ENCODE measurements at places on chromosomes 1 and 21.

- DNase-seq, result no peak
Measured at GRCh38 chr21:32167513-32167912, 111.3 kb downstream of the MIS18A start.

DNA sequence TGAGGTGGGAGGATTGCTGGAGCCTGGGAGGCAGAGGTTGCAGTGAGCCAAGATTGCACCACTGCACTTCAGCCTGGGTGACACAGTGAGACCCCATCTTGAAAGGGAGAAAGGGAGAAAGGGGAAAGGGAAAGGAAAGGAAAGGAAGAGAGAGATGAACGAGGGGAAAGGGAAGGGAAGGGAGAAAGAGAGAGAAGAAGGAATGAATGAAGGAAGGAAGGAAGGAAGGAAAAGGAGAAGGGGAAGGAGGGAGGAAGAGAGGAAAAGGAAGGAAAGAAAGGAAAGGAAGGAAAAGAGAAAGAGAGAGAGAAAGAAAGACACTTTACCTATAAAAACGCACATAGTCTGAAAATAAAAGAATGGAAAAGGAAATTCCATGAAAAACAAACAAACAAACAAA, 18.0 kb downstream of the ZNF695 start:
- DNase-seq, result no peak

GRCh38 chr1:29504196-29504595, 267.9 kb downstream of the PTPRU start:
- no peak for DNase-seq

GRCh38 chr1:40773748-40774265, 9.8 kb upstream of the KCNQ4 start:
- no peak for DNase-seq

DNA sequence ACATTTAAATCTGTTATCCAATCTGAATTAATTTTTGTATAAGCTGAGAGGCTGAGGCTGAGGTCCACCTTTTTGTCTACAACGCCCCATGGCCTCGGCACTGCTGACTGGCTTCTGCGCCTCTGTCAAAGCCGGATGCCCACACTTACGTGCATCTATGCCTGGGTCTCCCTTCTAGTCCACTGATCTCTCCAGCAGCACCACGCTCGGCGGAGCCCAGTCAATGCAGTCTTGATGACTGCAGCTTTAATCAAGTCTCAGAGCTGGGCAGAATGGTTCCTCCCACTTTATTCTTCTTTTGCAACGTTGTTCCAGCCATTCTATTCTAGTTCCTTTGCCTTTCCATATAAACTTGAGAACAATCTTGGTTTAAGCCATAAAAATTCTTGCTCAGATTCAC, 9.4 kb downstream of the PRDM15 start:
- DNase-seq, result no peak

GRCh38 chr1:153356392-153357075, 1.1 kb upstream of the S100A9 start:
- DNase-seq, result no peak

DNA sequence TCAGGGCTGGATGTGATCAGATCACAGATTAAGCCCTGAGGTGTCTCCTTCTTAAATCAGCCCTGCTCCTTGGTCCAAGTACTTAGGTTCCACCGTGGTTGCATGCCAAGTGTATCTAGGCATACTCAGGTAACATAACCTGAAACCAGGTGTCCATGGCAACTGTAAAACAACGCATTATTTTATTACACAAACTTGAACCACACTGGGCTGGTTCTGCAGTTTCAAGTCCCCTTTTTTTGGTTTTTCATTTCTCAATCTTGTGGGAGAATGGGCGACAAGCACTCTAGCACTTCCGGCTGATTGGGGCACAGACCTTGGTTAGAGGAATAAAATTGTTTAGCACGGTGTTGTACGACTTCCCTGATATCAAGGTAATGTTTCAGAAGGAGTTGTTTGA, 65.2 kb downstream of the GBP6 start:
- DNase-seq, result no peak

DNA sequence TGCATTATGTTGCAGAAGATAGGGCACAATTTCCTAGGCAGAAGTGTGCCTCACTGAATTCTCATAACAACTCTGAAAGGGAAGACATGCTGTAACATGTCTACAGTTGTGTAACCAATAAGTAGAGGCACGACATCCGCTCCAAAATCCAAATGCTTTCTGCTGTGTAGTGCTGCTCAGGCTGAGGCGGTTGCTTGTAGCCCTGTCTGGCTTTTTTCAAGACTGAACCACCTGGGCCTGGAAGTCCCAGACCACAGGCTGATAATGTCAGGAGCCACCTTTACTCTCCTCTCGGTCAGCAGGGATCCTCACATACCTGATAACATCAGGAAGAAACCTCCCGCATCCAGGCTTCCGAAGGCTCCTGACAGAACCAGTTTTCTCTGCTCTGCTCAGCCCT, 10.9 kb downstream of the AKNAD1 start:
- no peak for DNase-seq

DNA sequence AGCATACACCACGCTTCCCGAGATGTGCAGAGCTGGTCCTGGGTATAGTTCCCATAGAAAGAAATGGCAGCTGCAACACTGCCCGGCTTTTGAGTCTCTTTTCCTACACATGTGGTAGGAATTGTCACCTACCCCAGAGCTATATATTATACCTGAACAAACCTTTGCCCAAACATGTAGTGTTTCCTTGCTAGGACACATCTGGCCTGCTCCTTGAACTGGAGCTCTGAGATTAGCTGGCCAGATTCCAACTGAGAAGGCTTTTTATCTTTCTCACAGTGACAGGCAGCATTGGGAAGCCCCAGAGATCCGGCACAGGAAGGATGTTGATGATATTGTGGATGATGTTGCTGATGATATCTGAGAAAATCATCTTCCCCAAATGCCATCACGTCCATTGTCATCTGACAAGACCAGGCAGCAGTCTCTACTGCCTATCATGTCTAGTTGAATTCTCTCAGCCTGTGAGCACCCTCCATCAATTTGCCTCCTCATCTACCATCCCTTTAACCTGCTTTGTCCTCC, 115.0 kb upstream of the SMYD2 start:
- DNase-seq, result no peak

DNA sequence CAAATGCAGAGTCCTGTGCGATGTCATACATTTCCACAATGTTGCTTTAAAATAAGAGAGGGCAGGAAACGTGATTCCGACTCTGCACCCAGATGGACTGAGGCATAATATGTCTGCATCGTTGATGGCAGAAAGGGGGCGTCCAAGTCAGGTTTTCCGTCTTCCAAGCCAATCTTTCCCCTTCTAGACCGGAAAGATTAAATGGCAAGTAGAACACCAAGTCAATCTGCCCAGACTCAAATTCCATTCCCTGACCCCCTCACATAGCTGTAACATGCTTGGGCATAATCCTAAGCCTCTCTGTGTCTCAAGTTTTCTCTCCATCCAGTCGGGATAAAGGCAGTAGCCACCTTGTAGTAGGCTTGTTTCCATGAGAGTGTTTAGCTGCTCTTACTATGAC, 14.4 kb downstream of the PCP4 start:
- DNase-seq, result no peak

- peak; percentile 14 for DNase-seq
Measured at GRCh38 chr1:112998592-112999235, 42.7 kb upstream of the SLC16A1 start.

- no peak for DNase-seq
Measured at GRCh38 chr1:2091611-2092604, 41.7 kb downstream of the PRKCZ start.

DNA sequence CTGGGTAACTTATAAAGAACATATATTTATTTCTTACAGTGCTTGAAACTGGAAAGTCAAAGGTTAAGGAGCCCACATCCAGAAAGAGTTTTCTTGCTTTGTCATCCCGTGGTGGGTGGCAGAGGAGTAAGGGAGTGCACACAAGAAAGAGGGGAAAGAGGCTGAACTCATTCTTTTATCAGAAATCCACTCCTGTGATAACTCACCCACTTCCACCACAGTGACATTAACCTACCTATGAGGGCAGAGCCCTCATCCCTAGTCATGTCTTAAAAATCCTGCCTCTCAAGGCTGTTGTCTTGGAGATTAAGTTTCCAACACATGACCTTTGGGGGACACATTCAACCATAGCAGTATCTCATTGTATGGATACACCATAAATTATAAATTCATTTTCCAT, 32.5 kb upstream of the RGS4 start:
- DNase-seq, result no peak

GRCh38 chr1:31786366-31787060, 22.4 kb upstream of the ADGRB2 start:
- DNase-seq, result no peak

DNA sequence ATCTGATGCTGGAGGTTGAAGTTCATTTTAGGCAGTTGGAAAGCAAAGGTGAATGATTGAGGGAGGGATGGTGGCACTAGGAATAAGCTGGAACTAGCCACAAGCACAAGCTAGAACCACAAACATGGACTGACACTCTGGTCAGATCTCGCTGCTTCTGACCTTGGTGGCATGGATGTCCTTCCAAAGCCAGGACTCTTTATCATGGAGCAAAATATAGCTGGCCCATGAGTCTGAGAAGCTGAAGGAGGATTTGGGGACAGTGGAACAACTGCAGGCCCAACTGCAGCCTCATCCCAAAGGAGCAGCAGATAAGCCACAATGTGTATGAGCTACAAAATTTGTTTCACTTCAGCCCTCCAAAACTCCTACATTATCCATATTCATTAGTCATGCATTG, 35.5 kb downstream of the SRSF11 start:
- DNase-seq, result no peak

DNA sequence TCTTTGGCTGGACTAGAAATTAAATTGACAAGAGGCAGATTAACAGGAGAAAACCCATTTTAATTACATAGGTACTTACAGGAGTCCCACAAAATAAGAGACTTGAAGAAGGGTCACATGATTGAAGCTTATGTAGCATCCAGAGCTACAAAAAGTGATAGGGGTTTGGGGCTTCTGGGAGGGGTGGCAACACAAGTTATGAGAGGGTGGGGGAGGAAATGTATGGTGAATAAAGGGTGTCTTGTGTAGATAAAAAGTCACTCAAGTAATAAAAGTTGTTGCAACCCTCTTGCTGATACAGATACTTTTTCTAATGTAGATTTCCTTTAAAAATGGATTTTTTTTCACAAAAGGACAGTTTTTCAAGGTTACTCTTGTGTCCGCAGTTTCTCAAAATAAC, 24.0 kb downstream of the USP25 start:
- no peak for DNase-seq

- no peak for DNase-seq
Measured at GRCh38 chr1:46166521-46167462, 8.1 kb upstream of the TSPAN1 start.

- no peak for DNase-seq
Measured at GRCh38 chr1:25360596-25361581, 22.8 kb downstream of the TMEM50A start.

DNA sequence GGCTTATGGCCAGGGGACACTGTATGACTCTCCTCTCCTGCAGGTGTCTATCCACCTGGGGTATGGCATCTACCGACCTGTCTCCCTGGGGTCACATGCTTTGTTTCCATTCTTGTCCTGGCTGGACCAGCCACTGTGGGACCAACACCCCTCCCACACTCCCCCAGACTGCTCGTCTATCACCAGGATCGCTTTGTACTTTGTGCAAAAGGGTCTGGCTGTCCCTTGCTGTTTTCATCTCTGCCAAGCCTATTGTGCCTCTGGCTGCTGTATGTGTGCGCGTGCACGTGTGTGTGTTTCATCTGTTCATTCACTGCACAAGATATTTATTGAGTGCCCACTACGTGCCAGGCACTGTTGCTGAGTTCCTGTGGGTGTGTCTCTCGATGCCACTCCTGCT, 25.5 kb downstream of the ETNK2 start:
- no peak for DNase-seq

GRCh38 chr1:5165762-5166161, 511.4 kb downstream of the AJAP1 start:
- DNase-seq, result no peak

GRCh38 chr1:81554534-81554933, 246.2 kb upstream of the ADGRL2 start:
- DNase-seq, result no peak
